OCI-M1 (cell line): ENCODE measurements at places on chromosomes 4 and X.

DNA sequence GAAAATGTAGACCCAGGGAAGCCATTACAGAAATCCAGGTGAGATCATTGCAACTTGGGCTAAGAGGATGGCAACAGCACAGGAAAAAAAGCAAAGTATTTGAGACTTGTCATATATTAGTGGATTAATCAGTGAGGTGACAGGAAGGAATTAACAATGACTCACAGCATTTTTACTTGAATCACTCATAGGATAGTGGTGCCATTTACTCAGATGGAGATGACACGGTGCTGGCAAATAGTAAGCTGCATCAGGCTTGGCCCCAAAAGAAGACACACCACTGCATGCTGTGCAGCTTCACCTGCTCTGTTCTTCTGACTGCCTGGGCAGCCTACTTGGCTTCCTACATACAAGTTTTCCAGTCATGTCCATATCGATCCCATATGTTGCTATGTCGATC lies 144.8 kb downstream of the FRYL start:
- DNase-seq: no peak

DNA sequence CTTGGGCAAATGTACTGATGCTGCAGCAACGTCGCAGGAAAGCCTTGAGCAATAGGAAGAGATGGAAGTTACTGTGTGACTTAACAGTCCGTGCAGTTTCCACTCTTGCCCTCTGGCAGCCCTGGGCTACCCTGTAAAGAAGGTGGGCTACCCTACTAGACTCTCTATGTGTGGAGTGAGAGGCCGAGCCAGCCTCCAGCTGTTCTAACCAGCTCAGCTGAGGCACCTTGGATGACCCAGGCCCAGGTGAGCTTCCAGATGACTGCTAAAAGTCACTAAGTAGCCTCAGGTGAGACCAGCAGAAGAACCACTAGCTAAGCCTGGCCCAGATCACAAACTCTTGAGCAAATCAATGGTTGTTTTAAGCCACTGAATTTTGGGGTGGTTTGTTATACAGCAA lies 34.9 kb upstream of the PPP2R2C start:
- no peak for DNase-seq

DNA sequence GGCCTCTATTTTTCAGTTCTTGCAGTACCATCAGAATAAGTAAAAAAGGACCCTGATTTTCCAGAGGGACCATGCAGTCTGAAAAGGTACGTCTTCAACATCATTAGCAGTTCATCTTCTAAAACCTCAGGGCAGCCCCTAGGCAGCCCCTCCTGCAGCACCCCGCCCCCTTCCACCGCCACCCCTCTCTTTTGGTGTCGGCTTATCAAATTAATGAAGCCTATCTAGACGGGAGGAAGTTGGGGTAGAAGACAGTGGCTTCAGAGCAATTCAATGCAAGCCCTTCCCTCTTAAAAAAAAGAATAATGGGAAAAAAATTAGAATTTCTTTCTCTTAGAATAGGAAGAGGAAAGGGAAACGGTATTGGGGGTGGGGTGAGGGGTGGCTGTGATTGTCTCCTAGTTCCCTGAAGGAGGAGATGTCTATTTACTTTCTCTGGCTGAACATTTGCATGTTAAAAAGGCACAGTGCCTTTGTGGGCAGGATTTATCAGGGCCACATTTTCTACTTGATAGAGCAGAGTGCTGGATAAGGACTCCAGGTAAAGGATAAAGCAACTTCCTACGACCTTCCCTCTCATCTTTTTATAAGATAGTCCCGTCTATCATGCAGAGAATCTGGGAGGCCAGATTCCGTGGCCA lies 159.4 kb downstream of the MGST2 start:
- DNase-seq: no peak

- no peak for DNase-seq
Observed at GRCh38 chrX:57211906-57212305, 74.6 kb upstream of the FAAH2 start.

DNA sequence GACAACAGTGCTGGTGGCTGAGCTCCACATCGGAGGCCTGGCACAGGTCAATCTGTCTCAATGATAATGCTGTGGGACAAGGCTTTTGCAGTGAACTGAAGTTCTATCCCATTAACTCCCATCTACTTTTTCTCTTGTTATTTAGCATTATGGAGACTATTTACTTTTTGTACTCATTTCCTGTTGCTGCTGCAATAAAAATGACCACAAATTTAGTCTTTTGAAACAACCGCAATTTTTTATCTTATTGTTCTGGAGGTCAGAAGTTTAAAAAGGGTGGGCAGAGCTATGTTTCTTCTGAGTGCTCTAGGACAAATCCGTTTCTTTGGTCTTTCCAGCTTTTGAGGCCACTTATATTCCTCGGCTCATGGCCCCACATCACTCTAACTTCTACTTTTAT lies 111.0 kb upstream of the PITX2 start:
- no peak for DNase-seq

- no peak for DNase-seq
Observed at GRCh38 chrX:20654596-20655106, 387.9 kb upstream of the RPS6KA3 start.
